ENCODE measurements at places on chromosomes 2 and 18. TPM values are rescaled to one million over a fixed set of nuclear protein-coding genes. Genes with fewer than 3 reads are reported as not detected.

- DNase-seq: no peak
These were observed 8.0 kb upstream of the C2orf69 start for GRCh38 chr2:199903111-199903510.

DNA sequence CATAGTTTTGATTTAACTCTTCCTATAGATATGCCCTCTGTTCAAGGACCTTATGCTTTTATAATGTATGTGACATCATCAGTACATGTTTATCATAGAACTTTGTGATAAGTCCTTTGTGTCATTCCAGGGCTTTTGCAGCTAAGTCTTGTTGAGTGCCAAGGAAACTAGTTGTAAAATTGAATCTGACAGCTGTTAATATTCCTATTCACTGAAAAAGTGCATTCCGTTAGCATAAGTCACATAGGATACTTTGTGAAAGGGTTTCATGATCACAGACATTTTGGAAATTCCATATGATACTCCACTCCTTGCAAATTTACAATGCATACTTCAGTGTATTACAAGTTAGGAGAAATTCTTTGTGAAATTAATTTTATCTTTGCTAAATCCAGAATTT lies 503.4 kb downstream of the CCDC85A start:
- no peak for DNase-seq

DNA sequence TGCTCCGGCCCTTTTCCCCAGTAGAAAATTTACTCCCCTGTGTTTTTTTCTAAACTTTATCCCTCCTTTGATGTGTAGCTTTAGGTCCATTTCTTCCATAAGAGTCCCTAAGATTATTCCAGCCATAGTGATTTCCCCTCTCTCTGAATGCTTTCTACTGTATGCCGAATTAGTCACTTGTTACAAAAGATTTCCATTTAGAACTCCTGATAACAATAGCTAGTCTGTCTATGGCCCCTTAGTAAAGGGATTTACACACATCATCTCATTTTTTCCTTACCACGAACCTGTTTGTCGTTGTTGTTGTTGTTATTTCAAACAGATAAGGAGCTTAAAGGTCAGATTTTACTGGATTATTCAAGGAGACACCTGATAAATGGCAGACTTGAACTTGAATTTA lies 256.1 kb downstream of the PAX3 start:
- no peak for DNase-seq

Gene UGT1A6
- total RNA-seq: not detected

DNA sequence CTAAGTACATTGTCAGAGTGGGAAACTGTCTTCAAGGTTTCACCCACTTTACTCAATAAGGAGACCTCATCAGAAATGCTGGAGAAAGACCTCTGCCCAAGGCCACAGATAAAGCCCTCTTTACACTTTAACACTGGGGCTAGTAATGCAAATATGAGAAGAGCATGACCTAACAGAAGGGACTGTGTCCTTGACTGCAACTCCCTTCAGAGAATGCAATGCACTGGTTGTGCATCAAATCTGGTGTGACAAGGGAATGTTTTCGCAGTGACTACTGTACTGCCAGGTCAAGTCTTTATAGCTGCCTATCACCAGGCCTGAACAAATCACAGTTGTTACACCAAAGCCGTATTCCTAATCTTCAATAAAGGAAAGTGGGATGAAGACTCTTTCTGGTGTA lies 28.6 kb downstream of the CDH19 start:
- DNase-seq: peak; percentile 10

- DNase-seq: no peak
These were observed 82.4 kb downstream of the TRAPPC8 start for GRCh38 chr18:31860488-31860887.

DNA sequence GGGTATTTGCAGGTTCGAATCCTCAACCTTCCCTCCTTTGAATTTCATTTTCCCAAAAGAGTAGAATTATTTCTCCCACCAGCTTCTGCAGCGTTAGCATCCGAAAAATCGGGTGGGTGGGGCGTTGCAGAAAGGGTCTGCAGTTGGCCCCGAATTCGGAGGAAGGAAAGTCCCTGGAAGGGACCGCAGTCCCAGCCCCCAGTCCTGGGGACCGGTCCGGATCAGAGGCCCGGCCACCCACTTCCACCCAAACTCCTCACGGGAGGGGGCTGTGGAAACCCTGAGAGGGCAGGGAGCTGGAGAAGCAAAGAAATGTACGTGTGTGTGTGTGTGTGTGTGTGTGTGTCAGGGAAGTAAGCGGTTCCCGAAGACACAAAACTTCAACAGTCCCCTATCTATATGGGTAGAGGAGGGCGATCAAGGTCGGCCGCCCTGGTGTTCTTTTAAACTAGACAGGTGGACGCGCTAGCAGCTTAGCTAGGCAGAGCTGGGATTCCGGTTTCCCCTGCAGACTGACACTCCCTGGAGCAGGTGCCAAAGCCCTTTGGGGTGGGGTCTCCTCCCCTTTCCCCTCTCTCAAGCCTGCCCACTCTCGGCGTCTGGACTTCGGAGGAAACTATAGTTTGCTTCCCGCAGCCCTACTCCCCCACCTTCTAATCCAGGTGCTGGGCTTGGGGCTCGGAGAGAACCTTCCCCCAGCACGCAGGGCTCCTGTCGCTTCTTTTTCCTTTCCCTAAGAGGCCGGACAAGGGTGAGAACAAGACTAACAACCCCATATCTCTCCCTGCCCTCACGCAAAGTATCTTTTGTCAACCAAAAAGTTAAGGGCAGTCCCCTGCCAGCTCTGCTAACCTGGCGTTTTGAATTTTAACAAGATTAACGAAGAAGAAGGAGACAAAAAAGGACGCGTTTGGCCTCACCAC lies 4.8 kb upstream of the ONECUT2 start:
- DNase-seq: no peak
